ENCODE measurements at places on chromosomes 16 and 17.

- no peak for DNase-seq
Measured at GRCh38 chr17:27512511-27513346, 56.5 kb downstream of the KSR1 start.

DNA sequence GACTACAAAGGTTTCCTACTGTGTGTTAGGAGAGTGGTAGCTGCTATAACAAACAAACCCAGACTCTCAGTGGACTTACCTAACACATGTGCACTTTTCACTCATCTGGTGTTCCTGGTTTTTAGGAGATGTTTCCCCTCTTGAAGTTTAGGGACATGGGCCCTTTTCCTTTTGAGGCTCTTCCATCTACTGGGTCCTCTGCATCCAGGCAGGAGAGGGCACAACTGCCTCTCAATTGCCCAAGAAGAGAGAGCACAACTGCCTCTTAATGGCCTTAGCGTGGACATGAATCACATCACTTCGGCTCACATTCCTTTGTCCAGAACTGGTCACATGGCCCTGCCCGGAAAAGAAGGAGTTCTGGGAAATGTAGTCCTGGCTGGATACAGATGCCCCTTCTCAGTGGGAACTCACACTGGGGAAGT is 9.8 kb upstream of the TNRC6C start:
- peak; percentile 39 for DNase-seq

GRCh38 chr17:78884148-78884825 is 18.7 kb downstream of the CEP295NL start:
- DNase-seq = no peak

- DNase-seq = no peak
Measured at GRCh38 chr16:26316683-26317464, 625.1 kb downstream of the HS3ST4 start.

GRCh38 chr17:81563861-81564586 is 11.9 kb upstream of the FAAP100 start:
- DNase-seq = no peak

- no peak for DNase-seq
Measured at GRCh38 chr17:10211666-10212065, 13.3 kb upstream of the GAS7 start.

GRCh38 chr16:5634666-5635180 is 537.1 kb upstream of the EEF2KMT start:
- DNase-seq = no peak

DNA sequence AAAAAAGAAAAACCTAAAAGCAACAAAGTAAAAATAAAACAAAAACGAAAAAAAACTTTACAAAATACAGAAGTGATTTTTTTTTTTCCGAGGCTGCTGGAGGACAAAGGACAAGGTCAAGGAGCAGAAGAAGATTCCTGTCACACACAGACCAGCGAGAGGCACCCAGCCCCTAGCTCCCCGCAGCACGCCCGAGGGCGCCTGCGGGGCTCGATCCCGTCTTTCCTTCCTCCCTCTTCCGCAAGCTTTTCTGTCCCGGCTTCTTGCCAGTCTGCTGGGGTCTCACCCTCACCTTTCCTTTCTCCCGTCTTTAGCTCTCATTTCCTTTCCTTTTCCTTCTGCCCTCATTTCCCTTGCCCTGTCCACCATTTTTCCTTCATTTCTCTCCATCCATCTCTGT is 66.1 kb upstream of the DNAH17 start:
- DNase-seq = no peak

DNA sequence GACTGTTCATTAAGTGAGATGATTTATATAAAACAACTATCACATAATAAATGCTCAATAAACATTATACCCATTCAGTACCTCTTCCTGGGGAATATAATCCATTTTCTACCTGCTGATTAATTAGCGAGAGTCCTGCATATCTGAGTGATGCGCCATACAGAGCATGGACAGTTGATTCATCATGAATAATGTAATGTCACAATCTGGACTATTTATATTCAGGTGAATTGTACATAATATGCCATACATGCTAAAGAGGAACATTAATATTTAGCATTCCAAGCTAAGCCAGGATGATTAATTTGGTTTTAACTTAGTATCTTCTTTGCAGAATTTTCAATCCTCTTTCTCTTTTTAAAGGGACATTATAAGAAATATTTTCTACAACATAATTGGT is 362.0 kb upstream of the XYLT1 start:
- no peak for DNase-seq

- DNase-seq = no peak
Measured at GRCh38 chr17:57370037-57370581, 113.8 kb downstream of the MSI2 start.

- DNase-seq = no peak
Measured at GRCh38 chr17:72634621-72635020, 457.9 kb downstream of the SLC39A11 start.

- no peak for DNase-seq
Measured at GRCh38 chr16:27414788-27415431, 12.9 kb downstream of the IL21R start.

GRCh38 chr16:83219285-83219684 is 588.5 kb upstream of the HSBP1 start:
- no peak for DNase-seq

DNA sequence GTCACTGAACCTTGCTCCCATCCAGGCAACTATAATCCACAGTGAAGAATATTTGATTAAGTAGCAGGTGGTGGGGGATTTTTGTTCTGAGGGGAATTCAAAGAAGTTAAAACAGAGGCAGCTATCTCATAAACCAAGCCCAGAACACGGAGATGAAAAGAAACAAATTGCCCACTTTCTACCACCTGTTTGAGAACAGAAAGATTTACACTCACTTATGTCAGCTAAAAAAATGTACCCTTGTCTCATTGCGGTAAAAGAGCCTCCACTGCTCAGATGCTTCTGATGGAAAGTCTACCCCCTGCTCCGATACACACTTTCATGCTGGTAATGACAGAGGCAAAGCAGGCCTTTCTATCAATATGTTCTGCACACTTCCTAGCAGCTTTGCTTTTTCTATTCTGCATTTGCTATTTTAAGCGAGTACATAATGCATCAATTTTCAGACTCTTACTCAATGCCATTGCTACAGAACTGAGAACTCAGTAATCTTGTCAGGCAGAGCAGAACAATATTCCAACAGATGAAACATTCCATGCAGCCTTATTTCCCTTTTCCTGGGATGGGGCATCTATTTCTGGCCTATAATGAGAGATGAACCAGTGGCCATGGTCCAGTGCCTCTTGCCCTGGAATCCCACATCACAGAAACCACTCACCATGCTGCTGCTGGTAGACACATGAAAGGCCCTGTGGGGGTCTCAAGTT is 29.0 kb downstream of the CDK5R1 start:
- no peak for DNase-seq

DNA sequence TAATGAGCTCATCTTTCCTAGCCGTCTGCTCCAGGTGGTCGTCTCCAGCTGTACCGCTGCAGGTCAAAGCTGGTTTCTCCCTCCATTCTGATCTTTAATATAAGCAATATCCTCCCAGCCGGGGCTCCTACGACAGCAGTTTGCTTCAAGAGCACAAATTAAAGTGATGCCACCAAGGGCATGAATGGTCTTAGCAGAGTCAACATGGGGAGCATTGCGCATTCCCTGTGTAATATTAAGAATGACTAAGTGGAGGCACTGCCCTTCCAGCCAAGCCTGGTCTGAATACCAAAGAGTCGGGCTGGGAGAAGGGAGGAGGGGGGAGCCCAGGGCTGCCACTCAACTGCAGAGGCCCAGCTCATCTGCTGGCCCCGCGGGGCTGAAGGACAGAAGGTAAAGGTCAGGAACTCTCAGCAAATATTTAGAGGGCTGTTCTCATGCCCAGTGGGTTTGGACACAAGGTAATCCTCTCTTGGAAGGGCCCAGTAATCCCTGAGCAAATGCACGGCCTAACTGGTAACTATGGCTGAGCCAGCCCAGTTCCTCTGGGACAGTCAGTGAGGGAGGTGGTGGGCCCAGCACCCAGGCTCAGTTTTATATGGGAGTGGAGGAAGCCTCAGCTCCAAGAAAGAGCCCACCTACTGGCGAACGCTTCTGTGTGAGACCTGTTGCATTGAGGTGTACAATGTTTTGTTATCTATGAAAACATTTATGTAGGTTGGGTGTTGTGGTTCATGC is 121.2 kb downstream of the IRX3 start:
- no peak for DNase-seq

- DNase-seq = no peak
Measured at GRCh38 chr16:87352818-87353217, 30.8 kb downstream of the FBXO31 start.

DNA sequence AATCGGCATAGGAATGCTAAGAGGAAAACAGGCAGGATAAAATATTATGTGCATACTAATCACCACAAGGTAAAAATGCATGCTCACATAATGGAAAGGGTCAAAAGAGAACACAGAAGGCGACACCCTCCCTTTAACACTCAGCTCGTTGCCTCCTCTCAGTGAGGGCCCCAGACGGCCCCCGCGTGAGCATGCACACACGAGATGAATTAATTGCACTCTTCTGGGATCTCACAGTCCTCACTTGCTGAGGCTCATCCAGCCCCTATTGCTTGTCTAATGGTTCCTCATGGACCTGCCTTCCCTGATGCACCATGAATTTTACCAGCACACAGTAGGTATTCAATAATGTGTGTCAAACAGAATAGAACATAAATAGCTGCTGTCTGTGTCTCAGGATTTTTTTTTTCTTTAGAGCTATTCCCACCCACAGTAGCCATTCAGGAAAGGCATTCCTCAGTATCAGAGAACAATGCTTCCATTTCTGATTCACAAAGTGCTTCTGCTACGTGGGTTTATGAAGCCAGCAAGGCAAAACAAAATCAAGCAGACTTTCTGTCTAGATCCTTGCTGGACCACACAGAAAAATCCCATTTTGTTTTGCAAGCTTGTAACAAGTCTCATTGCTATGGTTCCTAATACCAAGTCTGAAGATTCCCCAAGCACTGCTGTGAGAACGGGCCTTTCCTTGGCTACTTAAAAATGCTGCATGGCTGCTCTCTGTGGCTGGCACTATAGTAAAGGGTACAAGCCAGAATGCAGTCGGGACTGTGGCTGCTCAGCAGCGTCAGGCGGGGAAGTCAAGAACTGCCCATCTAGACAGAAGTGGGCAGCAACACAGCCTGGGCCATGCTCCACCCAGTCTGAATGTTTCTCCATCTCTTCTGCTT is 43.6 kb downstream of the TOM1L2 start:
- DNase-seq = peak; percentile 55

DNA sequence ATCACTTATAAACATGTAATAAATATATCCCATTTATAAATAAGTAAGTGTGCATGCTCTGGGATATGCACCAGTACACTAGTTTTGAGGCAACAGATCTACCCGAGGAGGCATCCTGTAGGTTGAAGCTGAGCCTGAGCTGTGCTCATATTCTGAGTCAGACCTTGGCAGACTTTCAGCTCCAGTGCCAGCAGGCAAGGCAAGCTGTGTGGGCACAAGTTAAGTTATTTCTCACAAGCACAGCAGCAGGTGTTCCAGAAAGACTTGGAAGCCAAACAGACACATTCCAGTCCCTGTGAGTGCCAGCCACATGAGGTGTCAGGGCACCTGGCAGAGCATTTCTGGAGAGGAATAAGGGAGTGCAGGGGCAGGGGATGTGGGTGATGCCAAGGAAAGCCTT is 1.3 kb upstream of the CLEC19A start:
- no peak for DNase-seq

- DNase-seq = no peak
Measured at GRCh38 chr17:72600934-72601333, 480.1 kb downstream of the SOX9 start.

DNA sequence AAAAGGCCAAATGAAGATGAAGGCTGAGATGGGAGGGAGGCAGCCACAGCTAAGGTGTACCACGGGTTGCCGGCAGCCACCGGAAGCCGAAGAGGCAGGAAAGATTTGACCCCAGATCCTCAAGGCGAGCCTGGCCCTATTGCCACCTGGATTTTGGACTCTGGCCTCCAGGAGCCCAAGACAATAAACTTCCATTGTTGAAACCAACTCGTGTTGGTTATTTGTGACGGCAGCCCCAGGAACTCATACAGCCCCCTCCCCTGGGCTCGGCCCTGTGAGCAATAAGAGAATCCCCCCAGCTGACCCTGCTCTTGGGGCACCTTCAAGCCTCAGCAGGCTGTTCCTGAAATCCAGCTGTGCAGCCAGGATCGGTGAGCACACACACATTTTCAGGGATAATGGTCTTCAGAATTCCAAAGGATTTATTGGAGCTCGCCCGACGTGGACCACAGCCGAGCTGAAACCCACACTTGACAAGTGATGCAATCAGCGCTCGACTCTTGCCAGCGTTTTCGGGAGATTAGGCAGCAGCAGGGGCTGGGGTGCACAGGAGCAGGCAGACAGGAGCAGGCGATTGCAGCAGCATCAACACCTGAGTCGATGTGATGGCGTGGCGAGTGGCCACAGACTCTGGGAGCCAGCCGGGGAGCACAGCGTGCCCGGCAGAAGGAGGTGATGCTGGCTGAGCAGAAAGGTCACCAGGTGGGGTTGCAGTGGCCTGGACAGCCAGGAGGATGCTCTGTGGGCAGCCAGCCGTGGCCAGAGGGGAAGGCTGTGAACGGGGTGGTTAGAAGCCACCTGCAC is 22.4 kb upstream of the CBX4 start:
- DNase-seq = no peak

GRCh38 chr17:1511290-1511689 is 5.1 kb downstream of the INPP5K start:
- DNase-seq = no peak
